ENCODE measurements at places on chromosomes 7 and 10. TPM values are rescaled to one million over a fixed set of nuclear protein-coding genes. Genes with fewer than 3 reads are reported as not detected.

DNA sequence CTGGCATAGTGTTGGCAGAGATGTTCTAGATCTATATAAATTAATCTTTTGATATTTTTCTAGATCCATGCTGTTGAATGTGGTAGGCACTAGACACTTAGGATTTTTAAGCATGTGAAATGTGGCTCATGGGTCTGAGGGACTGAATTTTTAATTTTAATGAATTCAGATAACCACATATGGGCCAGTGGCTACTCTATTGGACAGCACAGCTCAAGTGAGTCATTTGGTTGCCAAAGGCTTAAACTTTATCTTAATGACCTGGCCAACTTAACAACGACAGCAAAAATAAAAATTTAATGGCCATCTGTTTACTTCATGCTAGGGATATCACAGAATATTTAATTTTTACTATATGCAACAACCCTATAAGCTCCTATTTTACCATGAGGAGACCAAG is 61.4 kb downstream of the CDK14 start:
- DNase-seq, result no peak

Gene SVOPL
- total RNA-seq, result 0.27 TPM

- DNase-seq, result no peak
Observed at GRCh38 chr7:122225874-122226273, 78.7 kb downstream of the FEZF1 start.

Gene PAPOLB
- not detected for total RNA-seq

GRCh38 chr7:92645114-92646061 is 55.2 kb upstream of the FAM133B start:
- DNase-seq, result peak; percentile 67

DNA sequence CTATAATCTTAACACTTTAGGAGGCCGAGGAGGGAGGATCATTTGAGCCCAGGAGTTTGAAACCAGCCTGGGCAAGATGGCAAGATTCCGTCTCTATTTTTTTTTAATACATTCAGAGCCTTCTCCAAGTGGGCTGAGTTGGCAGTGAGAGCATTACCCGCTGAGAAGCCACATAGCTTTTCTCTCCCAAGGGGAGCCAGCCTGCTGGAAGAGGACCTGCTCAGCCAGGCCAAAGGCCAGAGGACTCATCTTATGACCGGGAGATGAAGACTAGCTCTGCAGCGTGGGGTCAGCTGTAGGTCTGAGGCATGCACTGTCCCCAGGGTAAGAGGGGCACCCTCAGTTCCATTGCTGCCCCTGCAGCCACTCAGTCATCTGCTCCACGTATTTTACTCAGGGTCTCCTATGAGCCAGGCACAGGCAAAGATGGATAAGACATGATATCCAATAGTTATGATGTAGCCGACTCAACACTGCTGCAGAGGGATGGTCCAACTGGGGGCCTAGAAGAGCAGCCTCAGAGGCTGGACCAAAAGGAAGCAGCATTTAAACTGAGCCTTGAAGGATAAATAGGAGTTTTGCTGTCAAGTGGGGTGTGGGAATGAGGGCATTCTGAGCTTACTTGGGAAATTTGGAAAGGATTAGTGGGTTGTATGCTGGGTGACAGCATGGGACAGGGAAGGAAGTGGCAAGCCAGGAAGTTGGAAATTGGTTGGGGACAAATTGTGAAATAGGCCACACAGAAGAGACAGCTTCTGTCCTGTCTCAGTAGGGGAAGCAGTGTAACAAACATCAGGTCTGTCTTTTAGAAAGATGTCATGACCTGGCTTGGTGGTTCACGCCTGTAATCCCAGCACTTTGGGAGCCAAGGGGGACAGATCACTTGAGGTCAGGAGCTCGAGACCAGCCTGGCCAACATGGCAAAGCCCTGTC is 1.6 kb upstream of the MARVELD1 start:
- DNase-seq, result no peak

DNA sequence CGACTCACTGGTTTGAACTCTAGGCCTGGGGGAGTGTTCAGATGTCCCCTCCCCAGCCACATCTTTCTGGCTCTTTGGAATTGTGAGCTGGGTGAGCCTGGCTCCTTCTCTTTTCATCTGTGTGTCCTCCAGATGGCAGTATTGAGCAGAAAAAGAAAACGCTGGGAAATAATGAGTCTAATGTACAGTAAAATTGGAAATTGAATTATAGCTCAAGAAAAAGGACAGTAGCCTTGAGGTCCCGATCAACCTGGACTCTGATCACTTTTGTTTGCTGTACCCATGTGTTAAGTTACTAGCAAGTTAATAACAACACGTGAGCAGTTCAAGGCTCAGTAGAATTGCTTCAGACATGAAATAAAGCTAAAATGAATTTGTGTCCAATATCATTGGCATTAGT is 77.9 kb downstream of the SNX10 start:
- DNase-seq, result no peak

DNA sequence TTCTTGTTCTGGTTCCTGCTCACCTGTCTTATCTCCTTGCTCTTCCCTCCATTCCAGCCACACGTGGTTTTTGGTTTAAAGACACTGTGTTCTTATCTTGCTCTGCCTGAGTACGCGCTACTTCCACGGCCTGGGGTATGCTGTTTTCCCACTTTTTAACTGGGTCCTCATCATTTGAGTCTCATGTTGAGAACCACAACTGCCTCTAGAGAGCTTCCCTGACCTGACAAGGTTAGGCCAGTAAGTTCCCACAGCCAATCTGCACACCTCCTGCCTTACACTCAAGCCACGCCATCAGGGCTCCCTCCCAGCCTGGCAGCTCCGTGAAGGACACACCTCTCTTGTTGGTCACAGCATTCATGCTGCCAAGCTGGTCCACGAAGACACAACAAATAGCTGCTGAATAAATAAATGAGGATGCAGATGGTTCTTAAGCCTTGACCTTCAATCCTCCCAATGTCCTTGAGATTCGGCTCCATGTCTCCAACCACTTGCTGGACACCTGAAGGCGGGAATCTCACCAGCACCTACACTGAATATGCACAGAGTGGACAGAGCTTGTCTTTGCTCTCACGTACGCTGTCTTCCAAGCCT is 201.7 kb upstream of the KLF14 start:
- no peak for DNase-seq

Data from Caco-2 (cell line).